Endothelial cell of umbilical vein (primary cell): ENCODE measurements at places on chromosomes 2 and 18.

GRCh38 chr2:96523659-96524481 lies 12.7 kb upstream of the ARID5A start:
- no peaks in the 10 kb centered on the region for H3K27me3 ChIP-seq
- no peaks in the 10 kb centered on the region for H3K36me3 ChIP-seq
- peaks cover 12% of the 10 kb centered on the region for H3K4me1 ChIP-seq
- no peak overlapping the region for H3K27ac ChIP-seq

- no peak overlapping the region for H3K27ac ChIP-seq
- DNase-seq = no peak
- no peaks in the 10 kb centered on the region for H3K27me3 ChIP-seq
- no peaks in the 10 kb centered on the region for H3K4me1 ChIP-seq
- no peak overlapping the region for H3K4me3 ChIP-seq
Observed at GRCh38 chr2:237181844-237182243, 96.2 kb downstream of the COPS8 start.

DNA sequence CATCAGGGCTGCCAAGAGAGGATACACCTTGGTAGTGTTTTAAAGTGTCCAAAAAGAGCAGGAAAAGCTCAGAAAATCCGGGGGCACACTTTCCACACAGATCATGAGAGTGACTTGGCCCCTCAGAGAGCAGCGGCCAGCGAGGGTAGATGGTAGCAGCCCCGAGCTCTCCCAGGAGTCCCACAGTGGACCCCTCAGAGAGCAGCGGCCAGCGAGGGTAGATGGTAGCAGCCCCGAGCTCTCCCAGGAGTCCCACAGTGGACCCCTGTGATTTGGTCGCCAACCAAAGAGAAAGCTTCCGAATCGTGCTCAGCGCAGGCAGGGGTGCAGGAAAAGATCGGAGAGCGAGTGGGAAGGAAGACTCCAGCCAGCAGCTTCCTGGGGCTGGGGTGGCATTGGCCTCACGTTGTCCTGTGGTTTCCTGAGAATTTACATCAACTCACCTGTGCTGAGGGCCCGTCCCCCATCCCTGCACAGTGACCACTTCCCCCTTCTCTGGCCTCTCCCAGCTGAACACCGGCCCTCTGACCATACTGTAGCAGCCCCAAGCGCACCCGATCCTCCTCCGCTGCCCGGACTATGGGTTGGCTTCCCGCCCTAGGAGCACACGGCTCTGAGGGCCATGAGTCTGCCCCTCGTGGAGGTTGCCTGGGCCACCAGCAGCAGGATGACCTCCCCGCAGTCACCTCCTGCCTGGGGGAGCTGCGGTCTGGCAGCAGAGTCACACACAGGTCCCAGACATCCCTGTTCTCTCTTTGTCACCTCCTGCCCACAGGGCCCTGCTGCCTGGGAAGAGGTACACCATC lies 33.7 kb downstream of the MTERF4 start:
- no peaks in the 10 kb centered on the region for H3K36me3 ChIP-seq
- no peak for DNase-seq
- H3K27ac ChIP-seq = no peak overlapping the region
- H3K4me3 ChIP-seq = no peak overlapping the region

DNA sequence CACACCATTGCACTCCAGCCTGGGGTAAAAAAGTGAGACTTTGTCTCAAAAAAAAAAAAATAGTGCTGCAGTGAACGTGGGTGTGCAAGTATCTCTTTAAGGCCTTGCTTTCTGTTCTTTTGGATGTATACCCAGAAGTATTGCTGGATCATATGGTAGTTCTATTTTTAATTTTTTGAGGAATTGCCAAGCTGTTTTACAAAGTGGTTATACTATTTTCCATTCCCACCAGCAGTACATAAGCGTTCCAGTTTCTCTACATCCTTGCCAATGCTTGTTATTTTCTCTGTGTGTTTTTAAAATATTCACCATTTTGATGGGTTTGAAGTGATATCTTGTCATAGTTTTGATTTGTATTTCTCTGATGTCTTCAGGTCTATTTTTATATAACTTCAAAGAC lies 13.1 kb downstream of the ARMC9 start:
- no peak for DNase-seq
- H3K27me3 ChIP-seq = no peaks in the 10 kb centered on the region
- no peaks in the 10 kb centered on the region for H3K4me1 ChIP-seq
